Umbilical cord (tissue), 2 donors: ENCODE measurements at places on chromosomes 1 and 21. TPM values are rescaled to one million over a fixed set of nuclear protein-coding genes. Genes with fewer than 3 reads are reported as not detected.

DNA sequence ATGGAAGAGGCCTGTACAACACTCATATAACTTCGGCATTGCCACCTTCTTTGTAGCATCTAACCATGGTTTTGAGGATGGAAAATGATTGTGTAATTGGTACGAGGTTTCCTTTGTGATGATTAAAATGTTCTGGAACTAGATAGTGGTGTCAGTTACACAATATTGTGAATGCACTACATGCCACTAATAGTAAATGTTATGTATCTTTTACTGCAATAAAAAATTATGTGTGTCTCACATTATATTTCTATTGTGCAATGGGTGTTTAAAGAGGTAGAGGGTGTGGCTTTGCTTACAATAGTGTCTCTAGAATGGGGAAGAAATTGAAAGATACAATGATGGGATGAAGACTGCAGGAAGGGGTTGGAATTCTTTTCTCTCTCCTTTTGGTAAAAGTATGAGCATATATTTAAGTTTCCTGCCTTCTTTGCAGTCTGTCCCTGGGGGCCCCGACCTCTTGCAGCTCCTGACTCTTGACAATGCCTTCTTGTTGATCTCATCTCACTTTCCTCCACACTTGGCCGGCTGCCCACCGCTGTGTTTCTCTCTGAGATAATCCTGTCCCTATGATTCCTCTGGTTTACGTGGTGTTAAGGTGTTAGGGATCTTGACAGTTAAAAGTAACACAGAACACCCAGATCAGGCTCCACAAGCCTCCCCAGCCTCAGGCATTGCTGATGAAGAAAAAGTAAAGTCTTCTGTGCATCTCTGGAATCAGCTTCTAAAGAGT lies 39.3 kb downstream of the MTARC1 start:
- DNase-seq, result peak; percentile 59

The OR2T33 gene
- 2.6 TPM for total RNA-seq

- no peak for DNase-seq
These were observed 33.8 kb downstream of the POFUT2 start for GRCh38 chr21:45253633-45254459.

The CFHR5 gene
- total RNA-seq, result 0.72 TPM

The PLA2G2A gene
- total RNA-seq, result 12.3 TPM

DNA sequence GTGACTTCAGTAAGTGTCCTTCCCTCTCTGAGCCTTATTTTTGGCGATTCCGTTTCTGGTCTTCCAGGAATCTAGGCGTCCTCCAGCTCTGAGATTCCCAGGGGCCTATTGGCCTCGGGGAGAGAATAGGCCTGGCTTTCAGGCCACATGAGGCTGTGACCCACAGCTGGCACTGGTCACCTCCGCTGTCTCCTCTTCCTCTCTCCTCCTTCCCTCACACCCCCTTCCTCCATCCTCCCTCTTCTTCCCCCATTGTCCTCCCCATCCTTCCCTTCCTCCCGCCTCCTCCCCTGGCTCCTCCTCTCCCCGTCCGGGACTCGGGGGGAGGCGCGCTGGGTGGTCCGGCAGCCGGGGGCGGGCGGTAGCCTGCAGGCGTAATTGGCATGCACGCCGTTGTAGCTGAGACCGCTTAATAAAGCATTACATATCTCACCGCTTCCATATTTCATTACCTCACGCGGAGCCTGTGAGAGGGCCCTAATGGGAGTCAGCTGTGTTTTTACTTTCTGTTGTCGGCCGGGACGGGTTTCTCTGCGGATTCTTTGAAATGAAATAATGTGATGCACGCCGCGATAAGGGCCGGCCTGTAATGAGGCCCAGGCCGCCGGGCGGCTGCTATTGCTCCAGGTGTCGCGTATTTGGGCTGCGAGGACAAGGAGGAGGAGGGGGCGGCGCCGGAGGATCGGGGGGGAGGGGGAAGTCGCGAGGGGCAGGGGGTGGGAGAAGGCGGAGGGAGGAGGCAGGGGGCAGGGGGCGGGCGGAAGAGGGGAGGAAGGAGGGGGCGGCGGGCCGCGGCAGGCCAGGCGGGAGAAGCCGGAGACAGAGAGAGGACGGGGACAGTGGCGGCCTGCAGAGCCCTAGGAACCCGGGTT lies 95.3 kb downstream of the FOXD2 start:
- peak; percentile 67 for DNase-seq

DNA sequence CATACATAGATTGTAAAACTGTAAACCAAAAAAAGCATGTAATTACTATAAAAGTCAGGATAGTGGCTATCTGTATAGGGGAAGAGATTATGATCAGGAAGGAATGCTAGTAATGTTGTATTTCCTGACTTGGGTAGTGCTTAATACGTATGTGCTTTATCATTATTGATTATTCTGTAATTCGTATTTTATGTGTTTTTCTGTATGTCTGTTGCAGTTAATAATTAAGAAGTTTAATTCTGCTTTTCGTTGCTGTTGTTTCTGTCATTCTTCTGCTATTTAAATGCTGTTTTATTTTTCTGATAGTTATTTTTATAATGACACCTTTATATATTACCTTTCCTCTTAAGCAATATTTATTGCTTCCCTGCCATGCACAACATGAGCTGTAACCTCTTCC lies 29.3 kb upstream of the TRIM33 start:
- DNase-seq, result no peak

GRCh38 chr1:185291159-185291558 lies 25.9 kb downstream of the IVNS1ABP start:
- DNase-seq, result no peak

The RNU1-4 gene
- total RNA-seq, result under 0.01 TPM

The C1QB gene
- total RNA-seq, result 201 TPM

The NDUFS5 gene
- total RNA-seq, result 256 TPM

DNA sequence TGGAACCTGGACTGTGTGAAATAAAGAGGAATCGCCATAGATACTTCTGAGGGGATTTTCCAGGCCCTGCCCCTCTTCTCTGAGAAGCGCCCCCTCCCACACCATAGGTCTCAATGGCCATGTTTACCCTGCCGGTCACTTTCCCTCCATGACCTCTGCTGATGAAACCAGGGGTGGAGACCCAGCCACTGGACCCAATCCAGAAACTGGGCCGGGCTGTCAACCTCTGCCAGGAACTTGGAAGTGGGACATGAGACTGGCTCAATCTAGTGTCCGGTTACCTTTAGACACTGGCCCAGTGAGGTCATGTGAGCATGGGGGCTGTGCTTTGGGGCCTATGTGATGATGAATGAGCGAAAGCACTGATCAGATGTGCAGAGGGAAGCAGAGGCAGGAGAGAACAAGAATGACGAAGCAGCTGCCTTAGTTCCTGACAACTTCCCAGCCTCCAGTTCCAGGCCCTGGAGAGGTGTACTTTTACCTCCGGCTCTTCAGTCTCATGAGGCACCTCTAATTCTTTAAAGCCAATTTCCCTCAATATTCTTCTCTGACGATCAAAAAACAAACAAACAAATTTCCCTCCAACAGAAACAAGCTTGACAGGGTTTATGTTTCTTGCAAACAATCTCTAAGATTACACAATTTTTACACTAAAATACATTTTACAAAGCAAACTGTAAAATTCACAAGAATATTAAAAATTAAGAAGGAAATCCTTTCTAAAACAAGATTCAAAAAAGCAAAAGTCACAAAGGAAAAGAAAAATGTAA lies 4.9 kb downstream of the ASAP3 start:
- DNase-seq, result peak; percentile 57

- peak; percentile 20 for DNase-seq
These were observed 127.8 kb downstream of the LMX1A start for GRCh38 chr1:165228676-165229075.

The PSMB2 gene
- 14.4 TPM for total RNA-seq
